ENCODE measurements at places on chromosomes 1 and 21. TPM values are rescaled to one million over a fixed set of nuclear protein-coding genes. Genes with fewer than 3 reads are reported as not detected.

DNA sequence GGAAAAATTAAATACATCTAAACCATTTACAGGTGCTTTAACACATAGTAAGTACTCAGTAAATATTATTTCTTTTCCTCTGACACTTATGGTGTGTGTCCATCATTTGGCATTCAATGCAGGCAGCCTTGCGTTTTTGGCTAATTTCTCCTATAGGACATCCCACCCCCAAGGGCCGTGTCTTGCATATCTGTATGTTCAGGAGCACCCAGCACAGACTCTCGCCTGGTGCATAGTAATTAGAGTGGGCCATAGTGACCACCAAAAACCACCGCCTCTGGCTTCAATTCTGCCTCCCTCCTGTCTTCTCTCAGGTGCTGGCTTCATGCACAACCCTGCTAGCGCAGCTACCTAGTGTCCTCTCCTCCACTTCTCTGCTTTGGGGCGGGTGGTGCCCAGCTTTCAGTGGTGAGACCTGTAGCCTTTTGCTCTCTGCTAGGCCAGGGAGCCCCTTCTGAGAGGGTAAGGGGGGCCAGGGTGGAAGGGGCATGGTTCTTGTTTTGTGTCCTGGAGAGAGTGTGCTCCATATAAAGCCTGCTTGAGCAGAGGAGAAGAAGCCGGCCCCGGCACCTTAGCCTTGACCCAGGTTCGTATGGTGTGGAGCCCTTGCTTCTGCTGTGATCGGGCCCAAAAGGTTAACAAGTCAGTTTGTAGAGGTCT lies 33.4 kb downstream of the BATF3 start:
- H3K27me3 ChIP-seq, result no peaks in the 10 kb centered on the region
- no peak for DNase-seq
- no peaks in the 10 kb centered on the region for H3K36me3 ChIP-seq
- no peak overlapping the region for H3K27ac ChIP-seq

DNA sequence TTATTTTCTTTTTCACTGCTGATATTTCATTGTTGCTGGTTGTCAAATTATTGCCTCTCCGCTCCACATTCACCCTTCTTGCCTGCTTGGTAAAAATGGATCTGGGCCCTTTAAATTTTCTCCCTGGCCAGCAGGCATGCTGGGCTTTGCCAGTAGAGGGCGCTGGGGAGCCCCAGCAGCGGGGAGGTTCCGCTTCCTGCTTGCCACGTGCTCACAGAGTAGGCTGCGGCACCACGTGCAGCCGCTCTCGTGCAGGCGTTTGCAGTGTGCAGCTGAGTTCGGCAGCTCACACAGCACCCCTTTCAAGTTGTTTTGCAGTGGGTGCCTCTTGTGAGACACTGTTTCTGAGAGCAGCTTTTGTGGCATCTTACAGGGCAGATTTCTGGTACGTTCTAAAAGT lies at the start of gene ACTL8:
ACTL8 (plus strand) TSS at position 214 of the 400 bp plus-strand sequence. CDS start 67,676 bp downstream, outside the sequence.
- no peaks in the 10 kb centered on the region for H3K4me1 ChIP-seq
- H3K4me3 ChIP-seq, result no peak within 1 kb of the TSS
- H3K27me3 ChIP-seq, result no peaks in the 10 kb centered on the region
- H3K36me3 ChIP-seq, result no peaks in the 10 kb centered on the region
- DNase-seq, result no peak

DNA sequence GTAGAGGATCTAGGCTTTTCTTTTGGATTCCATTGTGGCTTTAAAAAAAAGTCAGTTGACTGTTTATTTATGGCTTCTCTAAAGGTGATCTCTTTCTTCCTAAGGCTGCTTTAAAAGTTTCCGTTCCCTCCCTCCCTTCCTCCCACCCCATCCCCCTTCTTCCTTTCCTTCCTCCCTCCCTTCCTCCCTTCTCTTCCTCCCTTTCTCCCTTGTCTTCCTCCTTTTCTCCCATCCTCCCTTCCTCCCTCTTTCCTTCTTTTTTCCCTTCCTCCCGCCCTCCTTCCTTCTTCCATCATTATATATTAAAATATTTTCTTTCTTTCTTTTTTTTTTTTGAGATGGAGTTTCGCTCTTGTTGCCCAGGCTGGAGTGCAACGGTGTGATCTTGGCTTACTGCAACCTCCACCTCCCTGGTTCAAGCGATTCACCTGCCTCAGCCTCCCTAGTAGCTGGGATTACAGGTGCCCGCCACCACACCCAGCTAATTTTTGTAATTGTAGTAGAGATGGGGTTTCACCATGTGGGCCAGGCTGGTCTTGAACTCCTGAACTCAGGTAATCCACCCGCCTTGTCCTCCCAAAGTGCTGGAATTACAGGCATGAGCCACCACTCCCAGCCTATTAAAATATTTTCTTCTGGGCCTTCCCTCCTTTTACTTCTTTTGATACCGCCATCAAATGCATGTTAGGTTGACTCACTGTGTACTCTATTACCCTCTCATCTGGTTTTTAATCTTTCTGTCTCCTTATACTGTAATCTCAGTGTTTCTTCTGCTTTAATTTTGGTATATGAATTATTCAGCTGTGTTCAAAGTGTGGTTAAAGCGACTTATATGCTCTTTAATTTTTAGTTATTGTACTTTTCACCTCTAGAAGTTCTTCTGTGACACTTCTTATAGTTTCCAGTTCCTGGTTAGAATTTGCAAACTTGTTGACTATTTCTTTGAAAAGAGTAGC lies 59.2 kb upstream of the ATP5PO start:
- no peaks in the 10 kb centered on the region for H3K27me3 ChIP-seq
- H3K27ac ChIP-seq, result no peak overlapping the region
- no peak for DNase-seq
- H3K4me3 ChIP-seq, result no peak overlapping the region

The OR14A16 gene
- not detected for total RNA-seq

- H3K36me3 ChIP-seq, result no peaks in the 10 kb centered on the region
- no peaks in the 10 kb centered on the region for H3K27me3 ChIP-seq
- DNase-seq, result no peak
- H3K4me1 ChIP-seq, result no peaks in the 10 kb centered on the region
Measured at GRCh38 chr1:2611031-2611501, 21.8 kb downstream of the MMEL1 start.

DNA sequence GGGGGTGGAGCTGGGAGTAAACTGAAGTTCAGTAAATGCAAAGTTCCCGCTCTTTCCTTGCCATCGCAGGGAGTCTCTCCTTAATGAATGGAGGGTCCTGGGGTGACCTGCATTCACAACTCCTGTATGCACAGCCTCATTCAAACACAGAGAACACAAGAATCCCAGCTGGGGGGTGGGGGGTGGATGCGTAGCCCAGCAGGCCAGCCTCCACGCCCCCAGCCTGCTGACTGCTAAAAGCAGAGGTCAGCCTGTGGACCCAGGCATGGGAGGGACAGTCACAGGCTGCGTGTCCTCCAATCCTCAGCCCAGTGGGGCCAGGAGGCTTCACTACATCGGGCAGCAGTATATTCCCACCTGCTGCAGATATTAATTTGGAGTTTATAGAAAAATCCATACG lies 263.1 kb downstream of the GRIK3 start:
- no peaks in the 10 kb centered on the region for H3K4me1 ChIP-seq
- DNase-seq, result no peak
- no peak overlapping the region for H3K4me3 ChIP-seq
- no peak overlapping the region for H3K27ac ChIP-seq
- H3K36me3 ChIP-seq, result no peaks in the 10 kb centered on the region
- peaks cover 15% of the 10 kb centered on the region for H3K27me3 ChIP-seq

DNA sequence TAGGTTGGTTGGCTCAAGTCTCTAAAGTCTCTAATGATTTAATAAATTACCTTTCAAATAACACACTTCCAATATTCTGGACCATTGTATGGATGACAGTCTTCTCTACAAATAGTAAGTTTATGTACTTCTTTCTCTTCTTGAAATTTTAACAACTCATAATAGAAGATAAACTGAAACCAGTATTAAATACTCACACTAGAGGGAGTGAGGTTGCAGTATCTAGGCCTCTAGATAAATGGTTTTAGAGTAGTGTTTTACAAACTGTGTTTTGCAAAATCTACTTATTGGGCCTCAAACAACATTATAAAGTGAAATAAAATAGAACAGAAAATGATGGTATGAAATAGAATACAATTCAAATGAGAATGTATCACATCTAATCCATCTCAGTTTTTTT lies 479.9 kb upstream of the BRINP3 start:
- H3K36me3 ChIP-seq, result no peaks in the 10 kb centered on the region
- H3K4me3 ChIP-seq, result no peak overlapping the region
- H3K27ac ChIP-seq, result no peak overlapping the region
- H3K27me3 ChIP-seq, result no peaks in the 10 kb centered on the region

GRCh38 chr21:28538987-28539622 lies 453.6 kb downstream of the LTN1 start:
- no peaks in the 10 kb centered on the region for H3K4me1 ChIP-seq
- no peak for DNase-seq
- H3K27ac ChIP-seq, result no peak overlapping the region
- H3K27me3 ChIP-seq, result no peaks in the 10 kb centered on the region
- H3K36me3 ChIP-seq, result no peaks in the 10 kb centered on the region

GRCh38 chr1:86925742-86926141 lies 11.3 kb downstream of the HS2ST1 start:
- no peak overlapping the region for H3K27ac ChIP-seq
- no peaks in the 10 kb centered on the region for H3K4me1 ChIP-seq
- H3K36me3 ChIP-seq, result no peaks in the 10 kb centered on the region
- H3K27me3 ChIP-seq, result no peaks in the 10 kb centered on the region
- no peak for DNase-seq
- no peak overlapping the region for H3K4me3 ChIP-seq

The PTBP2 gene
- total RNA-seq, result 78.8 TPM

DNA sequence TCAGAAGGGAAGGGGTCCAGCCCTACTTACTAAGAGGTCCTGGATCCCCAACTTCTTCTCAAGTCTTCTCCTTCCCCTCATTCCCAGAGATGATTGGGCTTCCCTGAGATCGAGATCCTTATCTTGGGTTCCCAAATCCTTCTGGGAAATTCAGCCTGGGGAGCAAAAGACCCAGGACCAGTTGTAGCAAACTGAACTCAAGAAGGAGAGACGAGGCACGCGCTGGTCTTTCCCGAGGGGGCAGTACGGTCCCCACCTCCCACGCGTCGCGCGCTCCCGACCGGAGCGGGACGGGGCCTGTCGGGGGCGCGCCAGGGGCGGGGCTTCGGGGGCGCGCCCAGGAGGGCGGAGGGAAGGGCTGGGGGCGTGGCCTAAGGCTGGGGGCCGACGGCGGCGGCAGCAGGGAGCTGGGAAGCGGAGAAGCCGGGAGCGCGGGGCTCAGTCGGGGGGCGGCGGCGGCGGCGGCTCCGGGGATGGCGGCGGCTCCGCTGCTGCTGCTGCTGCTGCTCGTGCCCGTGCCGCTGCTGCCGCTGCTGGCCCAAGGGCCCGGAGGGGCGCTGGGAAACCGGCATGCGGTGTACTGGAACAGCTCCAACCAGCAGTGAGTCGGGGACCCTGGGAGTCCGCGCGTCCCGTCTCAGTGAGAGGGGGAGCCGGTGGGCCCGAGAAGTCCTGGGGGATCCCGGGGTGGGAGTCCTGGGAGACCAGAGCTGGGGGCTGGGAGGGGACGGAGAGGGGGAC lies at the start of gene EFNA3:
EFNA3 (plus strand) TSS at position 369 of the 741 bp plus-strand sequence; CDS start at position 474, 105 bp downstream.
- peaks cover 45% of the 10 kb centered on the region for H3K4me1 ChIP-seq
- no peaks in the 10 kb centered on the region for H3K27me3 ChIP-seq
- H3K27ac ChIP-seq, result no peak within 1 kb of the TSS
- peak within 1 kb of the TSS; percentile 30 for H3K4me3 ChIP-seq

The PPOX gene
- total RNA-seq, result 13.8 TPM

DNA sequence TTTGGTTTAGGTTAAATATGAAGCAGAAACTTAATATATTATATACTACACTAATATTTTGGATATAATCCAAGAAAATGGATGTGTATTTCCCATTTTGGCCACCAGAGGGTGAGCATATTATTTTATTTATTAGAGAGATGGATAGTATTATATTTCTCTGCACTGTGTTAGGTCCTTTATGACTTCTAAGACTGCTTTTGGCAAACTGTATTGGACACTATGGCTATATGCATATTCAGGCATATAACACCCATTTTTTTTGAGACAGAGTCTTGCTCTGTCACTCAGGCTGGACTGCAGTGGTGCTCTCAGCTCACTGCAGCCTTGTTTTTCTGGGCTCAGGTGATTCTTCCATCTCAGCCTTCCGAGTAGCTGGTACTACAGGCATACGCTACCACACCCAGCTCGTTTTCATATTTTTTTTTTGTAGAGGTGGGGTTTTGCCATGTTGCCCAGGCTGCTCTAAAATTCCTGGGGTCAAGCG lies 17.8 kb upstream of the PGM1 start:
- no peaks in the 10 kb centered on the region for H3K27me3 ChIP-seq
- no peaks in the 10 kb centered on the region for H3K4me1 ChIP-seq
- H3K27ac ChIP-seq, result no peak overlapping the region
- no peaks in the 10 kb centered on the region for H3K36me3 ChIP-seq
- H3K4me3 ChIP-seq, result no peak overlapping the region
- no peak for DNase-seq

The IQGAP3 gene
- 3.0 TPM for total RNA-seq

The GNAT2 gene
- not detected for total RNA-seq

Measured in prostate gland (tissue), 2 donors.